ENCODE measurements at places on chromosomes 3 and 15. TPM values are rescaled to one million over a fixed set of nuclear protein-coding genes. Genes with fewer than 3 reads are reported as not detected.
A peak's percentile ranks its signal among the peaks of the same experiment; 100 is the strongest.

The TLE3 gene
- total RNA-seq, result 55.7 TPM

The HIGD2B gene
- not detected for total RNA-seq

The LRRC31 gene
- total RNA-seq, result not detected

The GPR27 gene
- total RNA-seq, result 11.8 TPM

The ROPN1 gene
- 0.27 TPM for total RNA-seq

GRCh38 chr3:4856136-4856535 is 123.1 kb upstream of the BHLHE40 start:
- no peak overlapping the region for H3K4me3 ChIP-seq
- DNase-seq, result no peak
- H3K27me3 ChIP-seq, result no peaks in the 10 kb centered on the region
- H3K4me1 ChIP-seq, result no peaks in the 10 kb centered on the region
- H3K36me3 ChIP-seq, result no peaks in the 10 kb centered on the region

- H3K27me3 ChIP-seq, result peaks cover 100% of the 10 kb centered on the region
- H3K4me1 ChIP-seq, result peaks cover 78% of the 10 kb centered on the region
- peak; percentile 56 for DNase-seq
- H3K4me3 ChIP-seq, result peak overlapping the region; percentile 50
Measured at GRCh38 chr15:36886191-36886590, 214.2 kb downstream of the MEIS2 start.

GRCh38 chr3:63979093-63979885 is 44.0 kb downstream of the PSMD6 start:
- DNase-seq, result no peak
- H3K4me3 ChIP-seq, result no peak overlapping the region
- H3K27ac ChIP-seq, result 0 out of 2 replicates have a peak overlapping the region, but pooled peaks have one; percentile 15
- no peaks in the 10 kb centered on the region for H3K4me1 ChIP-seq

DNA sequence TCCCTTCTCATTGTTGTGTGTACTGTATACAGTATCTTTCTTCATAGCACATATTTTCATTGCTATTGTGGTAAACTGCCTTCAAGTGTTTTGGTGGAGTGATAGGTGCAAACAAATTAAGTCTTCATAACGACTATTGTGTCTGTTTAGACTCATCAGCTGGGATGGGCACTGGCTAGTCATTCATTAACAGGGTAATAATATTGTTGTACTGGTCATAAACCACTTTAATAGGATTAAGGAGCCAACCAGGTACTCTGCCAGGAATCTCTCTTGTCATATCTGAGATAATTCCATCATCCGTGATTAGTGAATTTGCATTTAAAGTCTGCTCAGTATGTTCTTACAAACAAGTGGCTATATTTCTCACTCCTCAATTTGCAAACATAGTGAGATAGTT is 10.2 kb upstream of the TMEM45A start:
- DNase-seq, result no peak
- no peaks in the 10 kb centered on the region for H3K36me3 ChIP-seq
- H3K4me1 ChIP-seq, result no peaks in the 10 kb centered on the region
- H3K27me3 ChIP-seq, result no peaks in the 10 kb centered on the region
- H3K4me3 ChIP-seq, result no peak overlapping the region

- H3K27me3 ChIP-seq, result no peaks in the 10 kb centered on the region
- no peaks in the 10 kb centered on the region for H3K4me1 ChIP-seq
- H3K27ac ChIP-seq, result no peak overlapping the region
Measured at GRCh38 chr3:38630606-38631005, 18.9 kb downstream of the SCN5A start.

DNA sequence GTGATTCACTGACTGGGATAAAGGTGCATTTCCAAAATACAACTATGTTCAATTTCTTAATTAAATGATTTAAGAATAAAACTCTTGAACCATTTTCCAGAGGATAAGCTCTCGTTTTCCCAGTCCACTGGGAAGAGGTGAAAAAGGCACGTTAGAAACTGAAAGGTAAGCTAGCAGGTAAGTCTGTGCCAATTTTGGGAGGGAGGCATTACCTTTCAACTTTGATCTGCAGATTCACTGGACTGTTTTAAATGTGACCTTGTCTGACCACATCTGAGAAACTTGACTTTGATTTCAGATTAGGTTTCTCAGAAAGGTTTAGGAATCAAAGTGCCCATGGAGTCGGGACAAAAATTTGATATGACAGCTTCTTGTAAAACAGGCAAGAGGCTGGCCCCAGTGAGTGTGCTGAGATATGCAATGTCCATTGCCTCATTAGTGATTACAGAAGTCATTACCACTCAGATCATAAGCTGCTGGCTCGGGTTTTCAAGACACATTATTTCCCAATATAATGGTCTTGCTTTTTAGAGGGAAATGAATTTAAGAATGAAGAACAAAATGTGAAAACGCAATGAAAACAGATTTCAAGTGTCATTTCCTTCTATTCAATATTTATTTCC is 118.8 kb downstream of the ADAMTS9 start:
- H3K27ac ChIP-seq, result no peak overlapping the region
- H3K4me3 ChIP-seq, result no peak overlapping the region
- no peaks in the 10 kb centered on the region for H3K36me3 ChIP-seq
- no peaks in the 10 kb centered on the region for H3K4me1 ChIP-seq
- H3K27me3 ChIP-seq, result no peaks in the 10 kb centered on the region
- no peak for DNase-seq

DNA sequence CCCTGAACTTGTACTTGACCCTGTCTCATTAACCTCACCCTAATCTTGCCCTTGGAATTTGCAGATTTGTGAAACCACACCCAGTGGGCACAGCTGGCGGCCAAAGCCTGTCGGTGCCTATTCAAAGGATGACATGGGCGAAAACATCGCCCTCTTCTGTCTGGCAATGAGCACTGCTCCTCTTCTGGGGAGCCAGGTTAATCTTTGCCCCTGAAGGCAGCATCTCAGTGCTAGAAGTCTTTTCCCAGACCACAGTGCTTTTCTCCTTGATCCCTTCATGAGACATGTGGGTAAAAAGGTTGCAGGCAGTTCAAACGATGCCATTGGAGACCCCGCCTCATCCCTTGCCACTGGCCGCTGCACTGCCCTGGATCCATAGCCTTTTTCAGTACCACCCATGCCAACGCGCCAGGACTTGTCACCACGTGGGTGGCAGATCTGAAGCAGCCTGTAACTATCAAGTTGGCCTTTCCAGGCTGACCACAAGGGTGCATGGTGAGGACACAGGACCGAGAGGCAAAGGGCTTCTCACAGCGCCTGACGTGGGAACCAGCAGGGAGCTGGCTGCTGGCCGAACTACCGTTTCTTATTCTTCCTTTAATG is 6.5 kb upstream of the DNASE1L3 start:
- H3K27ac ChIP-seq, result no peak overlapping the region
- H3K36me3 ChIP-seq, result no peaks in the 10 kb centered on the region
- peak overlapping the region; percentile 18 for H3K4me3 ChIP-seq
- peak; percentile 89 for DNase-seq

GRCh38 chr15:38671675-38672254 is 107.2 kb upstream of the RASGRP1 start:
- H3K27me3 ChIP-seq, result no peaks in the 10 kb centered on the region
- no peak for DNase-seq
- H3K36me3 ChIP-seq, result no peaks in the 10 kb centered on the region

DNA sequence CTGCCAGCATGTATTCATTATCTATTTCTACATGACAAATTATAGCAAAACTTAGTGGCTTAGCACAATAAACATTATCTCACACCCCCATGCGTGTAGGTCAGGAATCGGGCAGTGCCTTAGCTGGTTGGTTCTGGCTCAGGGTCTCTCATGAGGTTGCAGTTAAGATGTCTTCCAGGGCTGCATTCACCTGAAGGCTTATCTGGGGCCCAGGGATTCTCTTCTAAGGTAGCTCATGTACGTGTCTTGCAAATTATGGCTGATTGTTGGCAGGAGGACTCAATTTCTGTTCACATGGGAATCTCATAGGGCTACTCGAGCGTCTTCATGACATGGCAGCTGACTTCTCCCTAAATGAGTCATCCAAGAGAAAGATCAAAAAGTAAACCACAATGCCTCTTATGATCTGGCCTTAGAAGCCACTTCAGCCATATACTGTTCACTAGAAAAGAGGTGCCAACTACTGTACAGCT is 42.9 kb upstream of the TSC22D2 start:
- no peaks in the 10 kb centered on the region for H3K4me1 ChIP-seq
- H3K27me3 ChIP-seq, result no peaks in the 10 kb centered on the region
- no peaks in the 10 kb centered on the region for H3K36me3 ChIP-seq
- no peak overlapping the region for H3K4me3 ChIP-seq
- no peak for DNase-seq
- no peak overlapping the region for H3K27ac ChIP-seq

DNA sequence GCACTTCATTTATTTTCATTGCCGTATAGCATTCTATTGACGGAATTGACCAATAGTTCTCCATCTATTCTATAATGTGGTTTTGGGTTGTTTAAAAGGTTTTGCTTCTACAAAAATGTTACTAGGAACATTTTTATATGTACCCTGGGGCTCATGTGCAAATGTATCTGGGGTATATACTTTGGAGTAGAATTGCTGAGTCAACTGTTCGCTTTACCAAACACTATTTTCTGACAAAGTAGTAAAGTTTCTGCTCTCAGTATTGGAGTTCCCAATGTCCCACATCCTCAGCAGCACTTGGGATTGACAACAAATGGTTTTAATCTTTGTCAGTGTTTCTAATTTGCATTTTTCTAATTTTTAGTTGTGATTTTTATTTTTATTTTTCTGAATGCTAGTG is 602.6 kb downstream of the MCTP2 start:
- no peak overlapping the region for H3K27ac ChIP-seq
- no peaks in the 10 kb centered on the region for H3K36me3 ChIP-seq
- H3K27me3 ChIP-seq, result no peaks in the 10 kb centered on the region

All from GM23338 (cell line).